ENCODE measurements at places on chromosomes 7 and 10. TPM values are rescaled to one million over a fixed set of nuclear protein-coding genes. Genes with fewer than 3 reads are reported as not detected.

ALOX5 gene
- not detected for total RNA-seq

USP6NL gene
- total RNA-seq: 10.3 TPM

CABCOCO1 gene
- total RNA-seq: 1.7 TPM

ZNF679 gene
- not detected for total RNA-seq

ARHGEF35 gene
- 2.8 TPM for total RNA-seq

EEF1AKMT2 gene
- total RNA-seq: 16.0 TPM

OR2A12 gene
- not detected for total RNA-seq

All from smooth muscle cell of trachea (primary cell).